ENCODE measurements at places on chromosomes 1 and 21.

DNA sequence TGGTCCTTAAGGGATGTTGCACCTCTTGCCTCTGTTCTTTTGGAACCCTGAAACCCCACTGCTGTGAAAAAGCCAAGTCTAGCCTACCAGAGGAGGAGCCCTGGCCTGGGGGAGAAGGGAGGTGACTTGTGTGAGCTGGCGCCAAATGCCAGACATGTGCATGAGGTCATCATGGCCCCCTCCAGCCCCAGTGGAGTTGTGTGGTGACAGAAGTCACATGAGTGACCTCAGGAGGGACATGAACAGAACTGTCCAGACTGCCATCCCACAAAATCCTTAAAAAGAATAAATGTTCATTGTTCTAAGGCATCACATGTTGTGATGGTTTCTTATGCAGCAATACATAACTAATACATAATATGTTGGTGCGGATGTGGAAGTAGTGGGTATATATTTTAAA lies 10.8 kb downstream of the HHAT start:
- no peak overlapping the region for H3K4me3 ChIP-seq
- no peaks in the 10 kb centered on the region for H3K27me3 ChIP-seq
- H3K27ac ChIP-seq: no peak overlapping the region
- no peaks in the 10 kb centered on the region for H3K4me1 ChIP-seq
- no peak for ATAC-seq
- no peaks in the 10 kb centered on the region for H3K36me3 ChIP-seq

GRCh38 chr1:49197081-49197480 lies 420.4 kb upstream of the BEND5 start:
- ATAC-seq: no peak
- no peak overlapping the region for H3K27ac ChIP-seq
- peaks cover 4% of the 10 kb centered on the region for H3K27me3 ChIP-seq
- H3K4me1 ChIP-seq: no peaks in the 10 kb centered on the region

GRCh38 chr1:159473335-159473734 lies 33.8 kb downstream of the OR10J1 start:
- no peaks in the 10 kb centered on the region for H3K36me3 ChIP-seq
- no peaks in the 10 kb centered on the region for H3K4me1 ChIP-seq
- ATAC-seq: no peak
- no peak overlapping the region for H3K4me3 ChIP-seq
- no peaks in the 10 kb centered on the region for H3K27me3 ChIP-seq

DNA sequence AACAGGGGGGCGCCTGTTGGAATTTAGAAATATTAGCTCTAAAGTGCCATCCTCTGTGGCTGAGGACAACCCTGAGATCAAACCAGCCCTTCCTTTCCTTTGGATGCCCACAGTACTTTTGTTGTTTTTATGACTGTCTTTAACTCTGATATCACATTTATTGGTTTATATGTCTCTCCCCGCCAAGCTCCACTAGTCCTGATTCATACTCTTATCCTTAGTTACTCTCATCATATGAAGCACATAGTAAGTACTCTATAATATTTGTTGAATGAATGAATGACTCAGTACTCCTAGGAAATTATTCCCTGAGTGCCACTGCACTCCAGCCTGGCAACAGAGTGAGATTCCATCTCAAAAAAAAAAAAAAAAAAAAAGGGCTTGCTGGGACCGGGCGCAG lies 22.6 kb upstream of the NRDC start:
- no peaks in the 10 kb centered on the region for H3K36me3 ChIP-seq
- H3K27me3 ChIP-seq: peaks cover 77% of the 10 kb centered on the region
- no peak overlapping the region for H3K4me3 ChIP-seq
- ATAC-seq: no peak
- H3K27ac ChIP-seq: no peak overlapping the region

DNA sequence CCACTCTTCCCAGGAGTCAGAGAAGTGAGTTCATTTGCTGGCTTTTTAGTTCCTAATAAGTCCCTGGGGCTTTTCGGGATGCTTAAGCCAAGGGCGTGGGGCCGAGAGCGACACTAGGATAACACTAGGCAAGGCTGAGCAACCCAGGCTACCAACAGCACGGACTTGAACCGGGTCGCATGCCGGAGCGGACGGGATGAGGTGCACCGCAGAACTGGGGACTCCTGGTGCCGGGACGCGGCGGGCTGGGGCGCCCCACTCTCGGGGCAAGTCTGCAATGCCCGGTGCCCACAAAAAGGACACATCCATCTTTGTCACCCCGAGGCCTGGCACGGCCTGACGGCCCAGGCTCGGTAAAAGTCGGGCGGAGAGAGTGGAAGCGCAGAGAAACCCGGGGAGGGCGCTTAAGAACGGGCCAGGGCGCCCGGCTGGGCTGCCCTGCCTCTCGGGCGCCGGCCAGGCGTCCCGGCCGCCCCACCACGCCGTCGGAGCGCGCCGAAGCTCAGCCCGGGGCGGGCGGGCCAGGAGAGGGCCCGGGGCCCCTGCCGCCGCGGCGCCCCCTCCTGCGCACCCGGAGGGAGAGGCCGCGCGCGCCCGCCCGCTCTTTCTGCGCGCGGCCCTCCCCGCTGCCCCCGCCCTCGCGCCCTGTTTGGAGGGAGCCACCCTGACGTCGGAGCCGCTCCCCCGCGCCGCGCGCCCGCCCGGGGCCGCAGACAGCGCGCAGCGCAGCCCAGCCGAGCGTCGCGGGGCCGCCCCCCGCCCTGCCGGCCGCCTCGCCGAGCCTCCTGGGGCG lies at the start of gene NBL1:
Gene NBL1 (plus strand): TSS at position 710 of the 793 bp plus-strand sequence. CDS start 10,720 bp downstream, outside the sequence.
- H3K27ac ChIP-seq: peak within 1 kb of the TSS; percentile 89
- H3K27me3 ChIP-seq: no peaks in the 10 kb centered on the region
- peak within 1 kb of the TSS; percentile 89 for H3K4me3 ChIP-seq
- H3K36me3 ChIP-seq: no peaks in the 10 kb centered on the region
- peaks cover 43% of the 10 kb centered on the region for H3K4me1 ChIP-seq

DNA sequence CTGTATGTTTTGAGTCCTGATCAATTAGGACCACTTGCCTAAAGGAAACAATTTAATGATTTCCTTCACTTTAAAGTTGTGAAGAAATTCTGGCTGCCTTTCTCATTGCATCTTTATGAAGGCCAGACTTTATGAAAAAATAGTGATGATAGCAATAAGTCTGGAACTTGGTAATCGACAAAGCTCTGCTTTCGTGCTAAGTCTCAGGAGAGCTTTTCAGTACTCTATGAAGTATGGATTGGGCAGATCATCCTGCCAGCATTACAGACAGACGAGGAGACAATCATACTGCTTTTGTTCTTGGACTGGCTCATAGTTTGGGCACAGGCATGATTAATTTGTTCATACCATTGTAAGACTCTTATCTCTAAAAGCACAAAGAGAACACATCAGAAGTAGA lies 45.5 kb upstream of the KCNJ15 start:
- no peak for ATAC-seq
- H3K4me1 ChIP-seq: no peaks in the 10 kb centered on the region
- peaks cover 28% of the 10 kb centered on the region for H3K27me3 ChIP-seq
- H3K27ac ChIP-seq: no peak overlapping the region
- no peaks in the 10 kb centered on the region for H3K36me3 ChIP-seq
- H3K4me3 ChIP-seq: no peak overlapping the region

GRCh38 chr1:233478611-233479010 lies 135.3 kb upstream of the KCNK1 start:
- no peak for ATAC-seq
- no peaks in the 10 kb centered on the region for H3K4me1 ChIP-seq
- no peaks in the 10 kb centered on the region for H3K36me3 ChIP-seq
- peaks cover 4% of the 10 kb centered on the region for H3K27me3 ChIP-seq
- no peak overlapping the region for H3K27ac ChIP-seq
- H3K4me3 ChIP-seq: no peak overlapping the region

DNA sequence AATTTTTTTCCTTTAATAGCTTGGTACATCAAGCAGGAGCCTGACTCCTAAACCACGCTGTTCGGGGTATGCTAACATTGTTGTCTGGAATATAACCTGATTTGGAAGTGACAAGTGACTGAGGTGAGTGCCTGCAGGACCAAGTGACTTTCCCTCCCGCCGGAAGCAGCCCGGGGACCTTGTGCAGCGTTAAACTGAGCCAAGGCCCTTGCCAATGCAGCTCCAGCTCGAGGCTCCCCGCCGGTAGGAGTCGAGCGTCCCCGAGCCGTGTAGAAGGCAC lies 716 bp upstream of the MTARC1 start:
- no peaks in the 10 kb centered on the region for H3K27me3 ChIP-seq
- H3K36me3 ChIP-seq: peaks cover 38% of the 10 kb centered on the region
- H3K27ac ChIP-seq: peak overlapping the region; percentile 48
- ATAC-seq: peak; percentile 31

GRCh38 chr1:218850367-218850766 lies 323.3 kb upstream of the LYPLAL1 start:
- ATAC-seq: no peak
- H3K27me3 ChIP-seq: no peaks in the 10 kb centered on the region
- no peak overlapping the region for H3K27ac ChIP-seq
- H3K4me3 ChIP-seq: no peak overlapping the region
- H3K36me3 ChIP-seq: no peaks in the 10 kb centered on the region

- H3K4me3 ChIP-seq: no peak overlapping the region
- no peaks in the 10 kb centered on the region for H3K27me3 ChIP-seq
- peak; percentile 12 for ATAC-seq
These were observed 110.9 kb upstream of the IFFO2 start for GRCh38 chr1:19067182-19067911.

GRCh38 chr1:52111492-52111891 lies 30.4 kb upstream of the ZFYVE9 start:
- no peak overlapping the region for H3K4me3 ChIP-seq
- H3K4me1 ChIP-seq: no peaks in the 10 kb centered on the region
- no peak overlapping the region for H3K27ac ChIP-seq
- H3K36me3 ChIP-seq: no peaks in the 10 kb centered on the region
- ATAC-seq: no peak
- peaks cover 1% of the 10 kb centered on the region for H3K27me3 ChIP-seq

GRCh38 chr1:155254714-155255242 lies 505 bp downstream of the ENTREP3 start:
- H3K4me1 ChIP-seq: peaks cover 59% of the 10 kb centered on the region
- H3K27me3 ChIP-seq: no peaks in the 10 kb centered on the region

DNA sequence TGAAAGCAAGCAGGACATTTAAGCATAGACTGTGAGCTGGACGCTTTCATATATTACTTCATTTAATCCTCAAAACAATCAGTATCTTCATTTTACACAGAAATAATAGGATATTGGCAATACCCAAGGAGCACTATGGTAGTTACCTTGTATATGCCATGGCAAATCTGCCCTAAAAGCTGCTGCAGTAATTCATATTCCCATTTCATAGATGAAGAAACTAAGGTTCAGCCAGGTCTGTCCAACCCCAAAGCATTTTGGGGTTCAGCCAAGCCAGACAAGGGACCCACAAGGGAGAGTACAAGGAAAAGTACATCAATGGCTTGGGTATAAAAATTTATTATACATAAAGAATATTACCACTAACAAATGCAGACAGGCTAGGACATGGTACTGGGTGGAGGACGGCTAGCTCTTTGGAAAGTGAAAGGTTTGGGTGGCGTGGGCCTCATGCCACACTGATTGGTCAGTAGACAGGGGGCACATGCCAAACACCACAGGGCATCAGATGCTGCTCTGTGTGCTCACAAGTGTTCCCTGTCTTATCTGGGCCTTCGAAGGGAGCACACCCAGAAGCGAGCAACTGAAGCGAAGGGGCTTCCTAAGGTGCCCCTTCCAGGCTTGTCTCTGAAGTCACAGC lies 23.9 kb upstream of the PTAFR start:
- no peaks in the 10 kb centered on the region for H3K4me1 ChIP-seq
- H3K36me3 ChIP-seq: no peaks in the 10 kb centered on the region
- no peaks in the 10 kb centered on the region for H3K27me3 ChIP-seq
- no peak overlapping the region for H3K27ac ChIP-seq
- ATAC-seq: no peak

GRCh38 chr1:3251807-3252428 lies 182.9 kb downstream of the PRDM16 start:
- no peaks in the 10 kb centered on the region for H3K36me3 ChIP-seq
- H3K4me1 ChIP-seq: no peaks in the 10 kb centered on the region
- ATAC-seq: no peak
- H3K27me3 ChIP-seq: peaks cover 59% of the 10 kb centered on the region

- no peak for ATAC-seq
- no peaks in the 10 kb centered on the region for H3K27me3 ChIP-seq
- H3K4me3 ChIP-seq: no peak overlapping the region
- peaks cover 72% of the 10 kb centered on the region for H3K4me1 ChIP-seq
- H3K36me3 ChIP-seq: no peaks in the 10 kb centered on the region
- H3K27ac ChIP-seq: no peak overlapping the region
These were observed 89.2 kb upstream of the SELENON start for GRCh38 chr1:25710583-25711347.

DNA sequence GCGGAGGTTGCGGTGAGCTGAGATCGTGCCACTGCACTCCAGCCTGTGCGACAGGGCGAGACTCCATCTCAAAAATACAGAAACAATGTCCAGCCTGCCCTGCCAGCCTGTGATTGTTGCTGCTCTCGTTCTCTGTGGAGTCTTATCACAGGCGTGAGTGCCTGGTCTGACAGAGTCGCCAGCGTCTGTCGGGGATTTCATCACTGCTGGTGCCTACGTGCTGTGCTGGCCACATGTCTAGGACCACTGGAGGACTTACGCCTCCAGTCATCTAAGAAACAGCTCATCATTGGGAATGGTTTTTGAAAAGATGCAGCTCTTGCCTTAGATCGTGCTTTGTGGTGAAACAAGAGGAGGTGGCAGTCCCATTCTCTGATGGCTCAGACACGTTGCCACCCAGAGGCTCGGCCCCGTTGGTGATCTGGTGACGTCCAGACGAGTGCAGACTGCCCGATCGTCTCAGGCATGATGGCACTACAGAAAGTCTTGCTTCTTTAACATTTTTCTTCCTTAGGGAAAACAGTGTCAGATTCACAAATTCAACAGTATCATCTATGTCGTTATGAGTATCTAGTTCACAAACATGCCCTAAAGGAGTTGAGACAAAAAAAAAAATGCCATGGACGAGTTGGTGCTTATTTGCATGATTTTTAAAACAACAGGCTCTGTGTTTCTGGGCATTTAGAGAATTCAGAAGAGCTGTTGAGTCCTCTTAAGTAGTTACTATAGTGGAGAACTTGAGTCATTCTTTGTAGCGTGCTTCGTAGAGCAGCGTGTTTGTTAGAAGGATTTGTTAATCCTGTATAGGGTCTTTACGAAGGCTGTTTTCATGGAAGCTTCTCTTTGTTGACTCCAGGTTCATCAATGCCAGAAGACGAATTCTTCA lies 47.5 kb downstream of the CBS start:
- H3K4me1 ChIP-seq: no peaks in the 10 kb centered on the region
- H3K36me3 ChIP-seq: peaks cover 100% of the 10 kb centered on the region
- no peak overlapping the region for H3K27ac ChIP-seq
- no peak overlapping the region for H3K4me3 ChIP-seq

GRCh38 chr1:176796583-176796982 lies 333.6 kb downstream of the PAPPA2 start:
- no peak overlapping the region for H3K27ac ChIP-seq
- no peaks in the 10 kb centered on the region for H3K36me3 ChIP-seq
- ATAC-seq: no peak
- no peaks in the 10 kb centered on the region for H3K4me1 ChIP-seq
- H3K4me3 ChIP-seq: no peak overlapping the region

GRCh38 chr1:49364676-49365075 lies 588.0 kb upstream of the BEND5 start:
- no peak overlapping the region for H3K4me3 ChIP-seq
- no peak for ATAC-seq
- H3K36me3 ChIP-seq: no peaks in the 10 kb centered on the region
- no peaks in the 10 kb centered on the region for H3K27me3 ChIP-seq
- no peaks in the 10 kb centered on the region for H3K4me1 ChIP-seq
- no peak overlapping the region for H3K27ac ChIP-seq

DNA sequence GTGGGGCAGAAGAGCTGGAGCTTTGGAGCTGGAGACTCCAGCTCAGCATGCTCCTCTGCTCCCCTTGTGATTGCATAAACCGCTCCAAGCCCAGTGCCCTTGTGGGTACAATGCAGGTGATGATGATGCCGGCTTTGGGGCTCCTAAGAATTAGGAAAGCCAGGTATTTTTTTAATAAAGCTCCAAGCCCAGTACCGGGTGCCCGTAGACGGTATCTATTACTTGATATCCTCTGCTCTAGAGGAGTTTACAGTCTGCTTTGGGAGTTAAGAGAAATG lies 27.2 kb downstream of the TENT5C start:
- H3K4me1 ChIP-seq: no peaks in the 10 kb centered on the region
- ATAC-seq: no peak
- H3K36me3 ChIP-seq: no peaks in the 10 kb centered on the region
- no peak overlapping the region for H3K27ac ChIP-seq
- H3K4me3 ChIP-seq: no peak overlapping the region
